ENCODE measurements at places on chromosomes 12 and 14.

DNA sequence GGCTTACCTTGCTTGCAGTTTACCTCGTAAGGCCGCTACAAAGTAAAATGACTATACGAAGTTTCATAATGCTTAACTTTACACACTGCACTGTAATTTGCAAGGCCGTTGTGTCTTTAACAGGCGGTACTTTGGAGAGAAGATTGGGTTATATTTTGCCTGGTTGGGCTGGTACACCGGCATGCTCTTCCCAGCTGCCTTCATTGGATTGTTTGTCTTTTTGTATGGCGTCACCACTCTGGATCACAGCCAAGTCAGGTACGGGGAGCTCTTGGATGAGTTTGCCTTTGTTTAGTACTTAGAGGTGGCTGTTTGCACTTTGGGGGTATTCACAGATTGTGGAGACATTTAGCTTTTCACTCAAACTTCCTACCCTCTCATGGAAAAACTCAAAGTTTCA is 167.8 kb downstream of the SLC5A8 start:
- DNase-seq, result no peak

DNA sequence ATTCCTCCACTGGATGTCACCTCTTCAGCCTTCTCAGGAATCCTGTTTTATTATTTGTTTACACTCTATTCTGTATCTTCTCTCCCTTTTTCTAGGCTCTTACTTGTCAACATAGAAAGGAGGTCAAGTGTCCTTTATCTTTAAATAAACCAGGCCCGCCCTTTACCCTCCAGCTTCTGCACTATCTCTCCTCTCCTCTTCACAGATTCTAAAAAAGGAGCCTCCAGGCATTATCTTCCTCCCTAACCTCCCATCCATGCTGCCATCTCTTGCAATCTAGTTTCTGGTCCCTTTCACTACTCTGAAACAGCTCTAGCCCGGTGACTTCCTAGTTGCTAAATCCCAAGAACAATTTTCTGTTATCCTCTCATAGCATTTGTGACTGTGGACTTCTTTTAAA is 24.1 kb upstream of the ARID2 start:
- no peak for DNase-seq

- DNase-seq, result no peak
Measured at GRCh38 chr12:6171409-6172015, 28.7 kb upstream of the CD9 start.

- DNase-seq, result no peak
Measured at GRCh38 chr12:87813476-87814234, 215.5 kb downstream of the C12orf50 start.

- no peak for DNase-seq
Measured at GRCh38 chr12:54220092-54220557, 31.3 kb upstream of the SMUG1 start.

DNA sequence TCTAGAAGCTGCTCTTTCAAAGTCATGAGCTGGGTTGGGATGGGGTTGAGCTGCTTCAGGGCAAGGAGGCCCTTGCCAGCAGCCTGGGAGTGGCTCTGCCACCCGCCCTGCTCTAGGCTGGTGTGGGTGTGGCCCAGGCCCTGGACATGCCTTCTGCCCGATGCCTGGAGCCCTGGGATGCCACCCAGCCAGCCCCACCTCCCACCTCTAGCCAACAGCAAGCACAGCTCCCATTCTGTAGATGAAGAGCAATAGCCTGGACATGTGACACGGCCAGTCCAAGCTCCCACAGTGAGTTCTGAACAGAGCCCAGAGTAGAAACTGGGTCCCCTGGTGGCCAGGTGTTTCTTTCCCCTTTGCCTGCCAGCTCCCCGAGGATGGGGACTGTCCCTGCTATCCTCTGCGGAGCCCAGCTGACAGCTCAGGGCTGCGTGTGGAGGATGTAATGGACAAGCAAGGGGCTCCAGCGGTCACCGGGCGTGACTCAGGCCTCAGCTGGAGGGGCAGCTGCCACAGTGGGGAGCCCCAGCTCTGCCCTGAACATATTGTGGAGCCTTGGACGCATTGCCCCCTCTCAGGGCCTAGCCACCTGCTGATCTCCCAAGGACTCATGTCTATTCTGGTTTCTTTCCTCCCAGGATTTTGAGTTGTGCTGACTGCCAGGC is 165.2 kb downstream of the TSPAN9 start:
- no peak for DNase-seq

DNA sequence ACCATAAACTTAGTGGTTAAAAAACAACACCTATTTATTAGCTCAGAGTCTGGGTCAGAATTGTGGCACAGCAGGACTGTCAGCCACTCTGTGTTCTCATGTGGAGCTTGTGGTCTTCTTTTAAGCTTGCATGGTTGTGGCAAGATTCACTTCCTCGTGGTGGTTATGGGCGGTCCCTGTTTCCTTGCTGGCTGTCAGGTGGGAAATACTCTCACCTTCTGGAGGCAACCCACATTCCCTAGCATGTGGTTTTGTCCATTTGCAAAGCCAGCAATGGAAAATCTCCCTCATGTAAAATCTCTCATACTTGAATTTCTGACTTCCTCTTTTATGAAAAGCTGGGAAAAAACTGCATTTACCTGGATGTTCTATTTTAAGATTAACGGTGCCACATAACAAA is 229.8 kb downstream of the ALX1 start:
- DNase-seq, result no peak

DNA sequence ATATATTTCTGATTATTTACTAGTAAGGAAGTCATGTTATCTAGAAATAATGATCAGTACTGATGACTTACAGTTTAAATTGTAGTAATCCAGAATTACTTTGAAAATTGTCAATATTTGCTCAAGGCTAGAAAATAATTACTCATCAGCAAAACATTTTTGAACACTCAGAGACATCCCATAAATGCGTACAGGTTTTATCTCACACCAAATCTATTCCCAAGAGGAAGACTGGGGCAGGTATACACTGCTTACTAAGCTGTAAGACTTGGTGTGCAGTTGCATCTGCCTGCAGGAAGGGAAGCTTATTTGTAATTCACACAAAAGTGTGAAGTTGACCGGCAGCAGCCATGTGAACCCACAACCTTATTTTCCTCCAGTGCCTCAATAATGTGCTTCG is 146.4 kb downstream of the CCER1 start:
- no peak for DNase-seq

GRCh38 chr14:56795284-56795622 is 15.0 kb downstream of the OTX2 start:
- DNase-seq, result no peak

GRCh38 chr14:33026850-33027430 is 88.3 kb downstream of the NPAS3 start:
- DNase-seq, result no peak

DNA sequence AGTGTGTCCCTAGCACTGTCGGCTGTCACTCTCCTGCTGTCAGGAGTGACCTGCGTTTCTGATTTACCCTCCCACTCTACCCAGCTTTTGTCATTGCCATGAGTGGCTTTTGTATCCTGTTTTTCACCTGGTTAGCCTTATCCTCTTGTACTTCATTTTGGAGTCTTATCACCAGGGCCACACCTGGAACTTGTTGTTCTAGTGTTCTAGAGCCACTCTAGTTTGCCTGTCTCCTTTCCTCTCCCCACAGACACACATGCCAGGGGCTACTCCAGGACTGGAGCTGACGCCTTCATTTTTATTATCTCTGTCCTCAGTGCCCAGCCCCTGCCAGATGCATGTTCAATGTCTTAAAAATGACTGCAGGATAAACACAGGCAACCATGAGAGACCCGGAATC is 34.2 kb downstream of the ZC3H14 start:
- no peak for DNase-seq

- peak; percentile 71 for DNase-seq
Measured at GRCh38 chr12:67519484-67520433, 128.8 kb upstream of the DYRK2 start.

- no peak for DNase-seq
Measured at GRCh38 chr12:119664642-119665041, 3.3 kb upstream of the PRKAB1 start.

- DNase-seq, result no peak
Measured at GRCh38 chr14:105489542-105490266, 1.3 kb upstream of the TEDC1 start.

- no peak for DNase-seq
Measured at GRCh38 chr12:82605115-82605514, 81.6 kb upstream of the TMTC2 start.

- DNase-seq, result no peak
Measured at GRCh38 chr14:57687416-57687815, 178.5 kb downstream of the SLC35F4 start.

DNA sequence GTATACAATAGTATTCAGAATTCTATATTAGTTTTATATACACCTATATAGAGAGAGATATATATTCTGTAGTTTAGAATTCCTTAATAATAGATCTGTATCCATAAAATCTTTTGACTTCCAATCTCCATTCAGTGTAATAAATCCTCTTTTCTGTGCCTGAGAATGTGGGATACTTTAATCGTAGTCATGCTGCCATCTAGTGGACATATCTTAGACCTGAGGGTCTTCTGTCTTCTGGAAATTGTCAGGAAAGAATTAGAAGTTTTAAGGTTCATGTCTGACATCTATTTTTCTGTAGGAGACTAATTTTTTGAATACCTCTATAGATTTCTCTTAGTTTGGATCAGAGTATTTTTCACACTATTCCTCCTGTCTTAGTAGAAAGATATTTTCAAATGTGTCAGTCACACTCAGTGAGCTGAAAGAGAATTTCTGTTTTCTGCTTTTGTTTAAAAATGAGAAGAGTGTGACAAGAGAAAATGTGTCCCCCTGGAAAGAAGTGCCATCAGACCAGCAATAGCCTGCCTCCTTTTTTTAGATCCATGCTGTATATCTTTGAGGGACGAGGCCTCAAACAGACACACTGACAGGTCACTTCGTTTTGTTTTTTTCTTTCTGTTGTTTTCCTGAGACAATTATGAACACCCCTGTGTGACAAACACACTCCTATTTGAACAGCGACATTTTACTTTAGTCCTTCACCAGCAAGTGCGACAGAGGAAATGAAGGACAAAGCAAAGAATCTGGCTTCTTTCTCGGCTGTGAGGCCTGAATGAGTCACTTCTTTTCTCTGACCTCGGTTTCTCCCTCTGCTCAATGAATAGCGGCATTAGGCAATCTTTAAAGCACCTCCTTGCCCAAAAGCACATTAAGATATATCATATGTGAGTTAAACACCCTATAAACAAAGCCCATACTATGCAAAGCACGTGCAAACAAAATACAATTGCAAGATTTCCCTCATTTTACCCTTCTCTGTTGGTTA is 96.3 kb downstream of the GALC start:
- peak; percentile 20 for DNase-seq

- DNase-seq, result no peak
Measured at GRCh38 chr14:79598339-79598738, 613.0 kb downstream of the DIO2 start.

DNA sequence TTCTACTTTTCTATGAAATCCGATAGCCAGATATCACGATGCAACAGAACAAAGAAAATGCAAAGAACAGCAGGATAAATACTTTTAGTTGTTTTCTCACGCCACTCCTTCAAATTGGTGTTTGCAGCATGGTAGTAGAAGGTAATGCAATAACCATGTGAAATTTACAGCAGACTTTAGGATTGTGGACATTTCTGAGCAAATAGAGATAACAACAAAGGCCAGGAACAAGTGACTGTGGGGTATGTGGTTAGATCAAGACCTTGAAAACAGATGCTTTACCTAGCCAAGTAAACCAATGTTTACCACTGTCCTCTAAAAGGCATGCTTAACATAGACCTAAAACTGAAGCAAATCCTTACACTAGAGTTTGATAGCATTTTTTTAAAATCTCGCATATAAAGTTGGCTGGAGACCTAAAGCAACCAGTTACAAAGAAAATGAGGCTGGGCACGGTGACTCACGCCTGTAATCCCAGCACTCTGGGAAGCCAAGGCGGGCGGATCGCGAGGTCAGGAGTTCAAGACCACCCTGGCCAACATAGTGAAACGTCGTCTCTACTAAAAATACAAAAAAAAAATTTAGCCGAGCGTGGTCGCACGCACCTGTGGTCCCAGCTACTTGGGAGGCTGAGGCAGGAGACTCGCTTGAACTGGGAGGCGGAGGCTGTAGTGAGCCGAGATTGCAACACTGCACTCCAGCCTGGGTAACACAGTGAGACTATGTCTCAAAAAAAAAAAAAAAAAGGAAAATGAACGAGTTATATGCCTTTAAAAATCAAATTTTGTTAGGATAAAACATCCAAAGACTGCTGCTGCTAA is 123.2 kb upstream of the FOXN3 start:
- no peak for DNase-seq

- no peak for DNase-seq
Measured at GRCh38 chr14:74364271-74364880, 16.1 kb downstream of the VRTN start.

GRCh38 chr12:127063339-127064072 is 1203.5 kb upstream of the TMEM132C start:
- no peak for DNase-seq

DNA sequence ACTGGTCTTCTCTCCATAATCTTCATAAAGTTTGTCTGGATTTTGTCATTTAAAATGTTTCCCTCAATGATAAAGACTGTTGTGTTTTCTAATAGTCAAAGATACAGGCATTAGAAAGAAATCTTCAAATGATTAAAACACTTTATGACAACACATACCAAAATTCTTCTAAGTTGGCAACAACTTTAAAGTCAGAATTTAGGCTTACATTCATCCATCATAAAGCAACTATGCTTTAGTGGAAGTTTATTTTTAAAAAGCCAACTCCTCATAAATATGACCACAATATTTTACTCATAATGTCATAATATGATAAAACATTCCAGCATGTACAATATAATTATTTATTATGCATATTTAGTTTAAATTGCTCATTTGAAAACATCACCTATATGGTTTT is 17.2 kb upstream of the CCER1 start:
- no peak for DNase-seq

DNA sequence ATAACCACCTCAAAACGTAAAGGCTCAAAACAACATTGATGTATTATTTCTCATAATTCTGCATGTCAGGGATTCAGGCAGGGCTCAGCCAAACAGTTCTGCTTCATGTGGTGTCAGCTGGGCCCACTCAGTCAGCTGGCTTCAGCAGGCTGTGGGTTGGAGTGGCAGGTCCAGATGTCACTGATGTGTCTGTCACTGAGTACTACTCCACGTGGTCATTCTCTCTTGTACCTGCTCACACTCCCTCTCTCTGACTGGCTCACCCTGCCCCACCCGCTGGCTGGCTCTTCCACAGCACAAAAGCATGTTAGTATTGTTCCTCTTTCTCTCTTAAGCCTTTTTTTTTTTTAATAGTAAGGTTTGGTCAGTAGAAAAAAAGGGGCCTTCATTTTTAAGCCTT is 182.4 kb downstream of the DICER1 start:
- no peak for DNase-seq
